ENCODE measurements at places on chromosomes 6 and 20.

DNA sequence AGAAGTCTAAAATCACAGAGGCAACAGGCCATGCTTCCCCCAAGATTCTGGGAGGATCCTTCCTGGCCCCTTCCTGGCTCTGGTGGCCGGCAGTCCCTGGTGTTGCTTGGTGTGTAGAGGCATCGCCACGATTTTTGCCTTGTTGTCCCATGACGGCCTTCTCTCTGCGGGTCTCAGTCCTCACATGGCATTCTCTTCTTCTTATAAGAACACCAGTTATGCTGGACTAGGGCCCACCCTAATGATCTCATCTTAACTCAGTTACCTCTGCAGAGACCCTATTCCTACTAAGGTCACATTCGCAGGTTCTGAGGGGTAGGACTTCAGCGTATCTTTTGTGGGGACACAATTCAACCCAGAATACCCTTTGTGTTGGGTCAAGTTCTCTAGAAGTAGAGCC, 168.0 kb downstream of the LINC00237 start:
- DNase-seq = no peak

DNA sequence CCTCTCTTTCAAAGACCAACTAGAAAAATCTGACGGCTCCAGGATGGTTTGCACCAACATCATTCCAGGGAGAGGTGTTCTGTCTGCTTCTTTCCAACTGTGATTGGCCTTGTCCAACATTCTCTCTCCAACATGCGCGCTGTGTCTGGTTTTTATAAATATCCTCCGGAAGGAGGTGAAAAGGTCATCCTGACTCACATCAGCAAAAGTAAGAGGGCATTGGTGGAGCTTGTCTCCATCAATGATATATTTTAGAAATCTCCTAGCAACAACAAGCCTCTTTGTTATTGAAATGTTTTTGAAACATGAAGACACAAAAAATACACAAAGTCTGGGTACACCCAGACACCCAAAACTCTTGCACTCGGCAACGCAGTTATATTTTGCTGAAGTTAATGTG, 475.3 kb upstream of the JARID2 start:
- no peak for DNase-seq

DNA sequence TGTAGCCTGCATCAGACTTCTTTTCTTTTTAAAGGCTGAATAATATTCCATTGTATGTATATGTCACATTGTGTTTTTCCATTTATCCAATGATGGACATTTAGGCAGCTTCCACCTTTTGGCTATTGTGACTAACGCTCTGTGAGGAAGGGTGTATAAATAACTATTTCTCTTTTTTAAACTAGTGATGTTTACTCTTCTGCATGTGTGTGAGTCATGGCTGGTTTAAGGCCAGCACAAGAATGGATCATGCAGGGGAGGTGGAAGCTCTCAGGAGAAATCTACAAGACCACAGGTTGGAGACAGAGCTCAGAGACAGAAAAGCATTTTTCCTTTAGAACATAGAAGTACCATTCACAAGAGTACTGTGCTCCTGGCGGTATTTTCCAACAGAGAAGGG, 307.2 kb downstream of the SOX4 start:
- DNase-seq = no peak

GRCh38 chr6:15268137-15268908, 22.5 kb downstream of the JARID2 start:
- no peak for DNase-seq

GRCh38 chr6:133956416-133957049, 3.5 kb downstream of the TBPL1 start:
- no peak for DNase-seq

- no peak for DNase-seq
These were observed 11.9 kb downstream of the TEAD3 start for GRCh38 chr6:35484921-35485392.

GRCh38 chr6:147003186-147003585, 201.0 kb upstream of the STXBP5 start:
- DNase-seq = no peak

GRCh38 chr6:106804346-106805335, 169.9 kb downstream of the CD24 start:
- no peak for DNase-seq

- no peak for DNase-seq
These were observed 49.7 kb upstream of the CITED2 start for GRCh38 chr6:139423971-139424667.

DNA sequence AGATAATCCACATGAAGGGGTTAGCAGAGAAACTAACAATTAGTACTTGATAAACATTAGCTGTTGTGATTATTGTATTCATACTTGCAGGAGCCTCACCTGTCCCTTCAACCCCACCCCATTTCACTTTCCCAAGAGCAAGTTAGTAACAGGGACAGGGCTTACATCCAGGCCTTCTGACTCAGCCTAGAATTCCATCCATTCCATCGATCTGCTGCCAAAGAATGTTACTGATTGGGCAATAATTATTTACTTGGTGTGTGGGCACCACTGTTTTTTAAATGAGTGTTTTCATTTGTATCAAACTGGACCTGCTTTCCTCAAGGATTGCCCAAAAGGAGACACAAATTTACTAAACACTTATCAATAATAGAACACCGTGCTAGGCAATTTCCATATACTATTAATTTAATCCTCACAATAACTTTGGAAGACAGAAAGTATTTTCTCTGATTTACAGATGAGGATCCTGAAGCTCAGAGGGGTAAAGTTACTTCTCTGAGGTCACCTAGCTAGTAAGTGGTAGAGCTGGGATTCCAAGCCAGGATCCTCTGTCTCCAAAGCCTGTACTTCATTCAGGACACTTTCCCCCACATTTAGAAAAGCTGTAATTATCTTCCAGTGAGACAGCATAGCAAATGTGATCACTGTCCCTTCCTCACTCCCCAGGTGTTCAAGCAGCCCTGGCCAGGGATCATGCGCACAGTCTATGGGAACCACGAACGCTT, 32.8 kb downstream of the GSS start:
- peak; percentile 55 for DNase-seq

DNA sequence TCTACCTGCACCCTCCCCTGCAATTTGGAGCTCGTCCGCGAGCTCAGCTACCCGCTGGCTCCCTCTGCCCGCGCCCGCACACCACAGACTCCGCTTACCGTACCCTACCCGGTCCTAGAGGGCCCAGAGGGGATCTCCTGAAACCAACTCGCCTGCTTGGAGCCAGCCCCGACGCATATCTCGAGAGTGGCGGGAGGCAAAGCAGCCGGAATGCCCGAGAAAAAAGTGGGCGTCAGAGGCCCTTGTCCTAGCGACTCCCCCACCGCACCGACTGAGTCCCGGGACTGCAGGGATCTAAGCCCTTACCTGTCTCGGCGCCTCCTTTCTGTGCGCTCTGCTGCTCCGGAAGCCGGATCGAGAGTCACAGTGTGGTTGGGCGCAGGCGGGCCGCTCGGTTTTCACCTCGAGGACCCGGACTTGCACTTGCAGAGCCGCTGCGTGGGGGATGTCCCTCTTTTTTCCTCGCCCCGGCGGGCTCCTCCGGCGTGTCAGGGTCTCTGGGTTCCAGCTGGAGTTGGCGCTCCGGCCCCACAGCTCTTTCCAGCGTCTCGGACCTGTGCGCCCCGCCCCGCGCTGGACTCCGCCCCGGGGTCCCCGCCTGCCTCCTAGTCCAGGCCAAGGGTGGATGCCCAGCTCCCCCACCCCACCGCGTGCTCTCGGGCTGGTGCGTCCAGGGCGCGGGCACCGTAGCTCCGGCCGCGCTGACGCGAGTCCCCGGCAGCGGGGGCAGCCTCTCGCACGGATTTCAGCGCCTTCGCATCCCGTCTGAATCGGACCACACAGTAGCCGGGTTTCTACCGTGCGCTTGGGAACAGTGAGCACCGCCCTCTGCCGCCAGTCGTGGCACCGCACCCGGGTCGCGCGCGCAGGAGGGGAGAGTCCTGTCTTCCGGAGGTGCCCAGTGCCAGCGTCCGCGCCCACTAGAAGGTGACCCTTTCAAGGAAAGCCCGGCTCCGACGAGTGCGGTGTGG, at the start of gene PROKR2:
TSS of gene PROKR2 (minus strand) at position 767 of the 971 bp plus-strand sequence. CDS start 2,585 bp downstream, outside the sequence.
- DNase-seq = no peak

DNA sequence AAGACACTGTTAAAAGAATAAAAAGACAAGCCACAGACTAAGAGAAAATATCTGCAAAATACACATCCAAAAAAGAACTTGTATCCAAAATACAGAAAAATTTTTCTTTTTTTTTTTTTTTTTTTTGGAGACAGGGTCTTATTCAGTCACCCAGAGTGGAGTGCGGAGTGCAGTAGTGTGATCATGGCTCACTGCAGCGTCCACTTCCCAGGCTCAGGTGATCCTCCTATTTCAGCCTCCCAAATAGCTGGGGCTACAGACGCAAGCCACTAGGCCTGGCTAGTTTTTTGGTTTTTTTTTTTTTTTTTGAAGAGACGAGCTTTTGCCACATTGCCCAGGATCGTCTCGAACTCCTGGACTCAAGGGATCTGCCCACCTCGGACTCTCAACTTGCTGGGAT, 3.1 kb downstream of the ZUP1 start:
- no peak for DNase-seq

GRCh38 chr6:37503309-37503965, 3.7 kb upstream of the CCDC167 start:
- no peak for DNase-seq

GRCh38 chr6:32168350-32168749, 4.0 kb downstream of the EGFL8 start:
- DNase-seq = no peak

DNA sequence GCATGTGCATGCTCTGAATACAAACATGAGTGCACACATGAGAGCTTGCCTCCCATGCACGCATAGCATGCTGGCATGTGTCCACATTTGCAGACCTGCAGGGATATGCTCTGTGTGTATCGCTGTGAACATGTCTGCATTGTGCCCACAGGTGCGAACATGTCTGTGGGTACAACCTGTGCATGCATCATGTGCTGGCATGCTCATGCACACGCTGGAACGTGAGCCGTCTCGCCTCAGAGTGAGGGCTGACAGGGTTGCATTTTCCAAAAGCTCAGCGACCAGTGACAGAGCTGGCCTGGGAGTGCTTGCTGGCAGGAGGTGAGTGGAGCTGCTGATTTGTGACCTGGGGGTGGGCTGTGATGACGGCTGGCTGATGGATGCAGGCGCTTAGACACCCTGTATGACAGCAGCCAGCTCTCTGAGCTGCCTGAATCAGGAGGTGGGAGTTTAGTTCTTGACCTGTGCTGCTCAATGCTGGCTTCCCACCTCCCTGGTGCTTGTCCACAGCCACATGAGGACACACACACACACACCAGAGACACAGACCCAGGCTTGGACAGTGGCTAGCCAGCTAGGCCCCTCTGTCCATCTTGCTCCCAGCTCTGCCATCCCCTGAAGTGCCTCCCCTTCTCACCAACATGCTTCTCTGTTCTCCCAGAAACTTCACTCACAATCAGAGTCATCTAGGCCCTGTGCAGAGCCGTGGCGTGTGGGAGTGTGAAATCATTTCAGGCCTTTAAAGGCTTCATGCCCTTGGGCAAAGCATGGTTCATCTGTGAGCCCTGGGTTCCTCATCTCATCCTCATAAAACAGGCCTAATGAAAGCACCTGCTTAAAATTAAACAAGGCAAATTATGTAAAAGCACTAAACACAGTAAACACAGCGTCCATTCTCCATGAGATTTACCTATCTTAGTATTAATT, 51.4 kb downstream of the CD40 start:
- no peak for DNase-seq

GRCh38 chr20:19448632-19449031, 236.2 kb downstream of the SLC24A3 start:
- no peak for DNase-seq

DNA sequence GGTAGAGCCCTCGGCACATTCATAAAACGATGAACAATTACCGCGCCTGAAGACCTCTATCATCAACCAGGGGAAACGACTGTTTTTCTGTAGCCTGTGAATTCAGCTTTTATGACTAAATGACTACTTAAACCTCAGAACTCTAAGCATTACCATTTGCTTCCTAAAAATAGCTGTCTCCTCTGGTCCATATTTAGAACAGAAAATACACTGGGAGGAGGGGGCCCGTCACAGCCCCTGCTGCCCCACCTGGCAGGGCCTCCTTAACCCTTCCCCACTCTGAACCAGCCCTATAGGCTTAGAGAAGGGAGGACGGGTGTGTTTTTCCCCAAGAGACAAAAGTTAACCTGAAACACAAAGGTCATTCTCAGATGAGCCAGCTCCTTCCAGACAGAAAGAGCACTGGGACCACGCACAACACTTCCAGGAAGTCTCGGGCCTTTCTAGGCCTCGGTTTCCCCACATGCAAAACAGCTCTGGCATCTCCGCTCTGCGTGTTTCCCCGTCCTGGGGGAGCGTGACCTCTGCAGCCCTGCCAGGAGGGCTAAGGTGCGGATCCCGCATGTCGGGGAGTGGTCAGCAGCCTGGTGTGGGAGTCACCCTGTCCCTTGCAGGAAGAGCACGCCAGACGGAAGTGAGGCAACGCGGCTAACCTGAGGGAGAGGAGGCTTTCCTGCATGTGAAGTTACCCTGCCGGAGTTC, 193.9 kb downstream of the DLL1 start:
- DNase-seq = peak; percentile 14

DNA sequence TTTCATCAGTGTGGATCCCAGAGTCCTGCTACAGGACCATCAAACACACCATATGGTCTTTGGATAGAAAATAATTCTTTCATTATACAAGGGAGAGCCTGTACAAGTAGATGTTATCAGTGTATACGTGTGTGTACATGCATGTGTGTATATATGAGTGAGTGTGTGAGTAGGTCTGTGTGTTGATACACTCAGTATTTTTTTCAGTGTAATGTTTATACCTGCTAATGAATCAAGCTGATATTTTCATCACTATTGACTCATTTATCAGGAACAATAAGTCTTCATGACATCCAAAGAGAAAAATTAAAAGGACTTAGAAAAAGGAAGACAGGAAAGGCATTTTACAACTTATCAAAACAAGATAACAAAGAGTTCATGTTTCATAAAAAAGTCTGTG, 66.5 kb downstream of the EPM2A start:
- DNase-seq = no peak

GRCh38 chr6:14129575-14129974, 12.0 kb downstream of the CD83 start:
- DNase-seq = peak; percentile 49

- DNase-seq = no peak
These were observed 5.6 kb downstream of the ABHD16A start for GRCh38 chr6:31697555-31697954.

DNA sequence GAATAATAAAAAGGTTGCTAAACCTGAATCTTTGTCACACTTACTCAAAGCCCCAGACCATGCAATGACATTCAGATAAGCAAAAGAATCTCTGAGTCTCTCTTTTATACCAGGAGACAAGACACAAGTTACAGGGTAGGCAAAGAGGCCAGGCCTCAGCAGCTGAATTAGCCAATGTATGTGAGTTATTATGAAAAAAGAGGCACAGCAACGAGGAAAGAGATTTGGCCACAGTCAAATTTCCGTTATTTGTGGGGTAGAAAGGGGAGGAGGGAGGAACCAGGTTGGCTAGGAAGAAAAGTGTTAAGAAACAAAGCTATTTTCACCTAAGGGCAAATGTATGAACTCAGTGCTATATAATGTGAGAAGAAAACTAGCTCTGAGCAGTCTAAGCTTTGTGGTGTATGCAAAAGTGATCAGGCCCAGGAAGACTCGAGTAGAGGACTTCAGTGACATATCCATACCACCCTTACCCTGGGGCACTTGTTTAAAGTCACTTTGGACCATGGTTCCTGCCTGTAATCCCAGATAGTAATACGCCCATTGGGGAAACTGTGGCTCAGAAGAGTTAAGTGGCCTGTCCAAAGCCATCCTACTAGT, 19.1 kb downstream of the IPCEF1 start:
- no peak for DNase-seq

Measured in left lobe of liver (tissue), 2 donors.